NCI-H1092 treated with DMSO at 0.1 percent for 48 hours (cell line): ENCODE measurements at places on chromosomes 3 and 15.

- DNase-seq: no peak
These were observed 36.1 kb upstream of the CTXND1 start for GRCh38 chr15:80288131-80288530.

DNA sequence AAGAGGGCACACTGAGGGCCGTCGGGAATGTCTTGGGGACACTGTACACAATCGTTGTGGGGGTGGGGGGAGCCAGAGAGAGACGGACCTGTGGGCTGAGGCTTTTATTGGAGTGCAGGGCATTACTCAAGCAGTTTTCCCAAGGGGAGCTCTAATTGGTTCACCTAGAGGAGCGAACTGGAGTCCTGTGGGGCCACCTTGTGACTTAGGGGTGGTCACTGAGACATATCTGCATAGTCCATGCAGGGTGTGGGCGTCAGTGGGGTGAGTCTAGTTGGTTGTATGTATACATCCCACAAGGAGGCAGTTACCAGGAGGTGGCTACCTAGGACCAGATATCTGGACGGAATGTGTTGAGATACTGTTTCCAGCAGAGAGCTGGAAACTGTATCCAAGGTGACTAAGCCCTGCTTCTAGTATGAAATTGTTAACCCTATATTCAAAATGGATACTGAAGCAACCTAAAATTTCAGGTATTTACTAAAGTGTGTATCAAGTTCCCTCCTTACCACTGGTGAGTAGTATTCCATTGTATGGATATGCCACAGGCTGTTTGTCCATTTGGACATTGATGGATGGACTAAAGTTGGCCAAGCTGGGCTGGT, 2.6 kb upstream of the PIGZ start:
- DNase-seq: no peak

- DNase-seq: no peak
These were observed 845.0 kb upstream of the NECTIN3 start for GRCh38 chr3:110226645-110227044.

DNA sequence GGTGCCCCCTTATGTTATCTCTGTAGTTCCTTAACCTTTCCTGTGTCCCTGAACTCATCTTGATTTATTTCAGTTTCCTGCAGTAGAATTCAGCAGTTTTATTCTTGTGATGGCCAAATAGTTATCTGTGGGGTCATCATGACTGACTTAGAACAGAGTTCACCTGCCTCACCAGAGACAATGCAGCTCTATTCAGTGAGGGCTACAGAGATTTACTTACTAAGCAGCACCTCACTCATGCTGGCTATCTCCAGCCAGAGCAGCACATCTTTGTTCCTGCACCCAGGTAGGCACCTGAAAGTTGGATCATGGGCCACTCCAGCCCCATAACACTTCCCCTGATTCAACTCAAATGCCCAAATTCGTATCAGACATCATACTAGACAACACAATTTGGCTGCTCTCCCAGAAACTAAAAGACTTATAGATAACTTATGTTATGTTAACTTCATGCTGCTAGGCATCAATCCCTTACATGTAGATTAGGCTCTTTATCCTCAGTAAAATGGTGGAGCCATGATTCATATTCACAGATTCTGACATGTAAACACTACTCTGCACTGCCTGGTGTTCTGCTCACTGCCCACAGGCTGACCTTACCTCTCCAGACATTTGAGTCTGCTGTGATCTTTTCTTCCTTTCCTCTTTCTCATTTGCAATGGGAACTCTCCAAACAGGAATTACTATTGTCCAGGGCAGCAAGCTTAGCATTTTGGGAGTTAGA, 9.3 kb upstream of the GOLGB1 start:
- DNase-seq: no peak

- DNase-seq: no peak
These were observed 202.2 kb upstream of the CMC1 start for GRCh38 chr3:28039234-28039633.

DNA sequence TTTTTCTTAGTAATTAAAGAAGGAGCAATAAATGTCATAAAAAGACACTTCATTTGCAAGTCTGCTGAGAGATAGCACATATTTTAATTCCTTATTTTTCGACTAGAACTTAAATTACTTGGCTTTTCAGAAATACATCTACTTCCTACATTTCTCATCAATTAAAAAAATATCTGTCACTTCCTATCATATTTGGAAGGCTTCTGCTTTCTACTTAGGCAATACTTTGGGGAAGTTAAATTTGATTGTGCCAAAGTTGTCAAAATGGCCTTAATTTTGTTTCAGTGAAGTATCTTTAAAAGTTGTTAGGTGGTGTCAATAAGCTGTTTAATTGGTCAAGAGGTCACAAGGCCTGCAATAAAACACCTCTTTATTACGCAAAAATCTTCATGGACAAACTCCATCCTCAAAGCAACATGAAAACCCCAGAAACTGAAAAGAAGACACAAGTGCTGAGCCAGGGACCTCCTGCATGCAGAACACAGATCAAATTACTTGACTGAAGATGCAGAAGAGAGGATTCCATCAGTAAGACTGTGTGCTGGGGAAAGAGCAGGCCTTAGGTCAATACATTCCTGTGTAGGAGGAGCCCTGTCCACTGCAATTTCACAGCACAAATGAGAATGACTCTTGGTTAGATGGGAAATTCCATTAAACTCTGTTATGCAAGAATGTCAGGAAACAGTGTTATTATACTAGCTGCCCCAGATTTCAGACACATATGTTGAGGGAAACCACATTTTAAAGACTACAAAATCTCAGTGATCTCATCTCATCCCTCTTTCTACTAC, 48.0 kb upstream of the FSTL1 start:
- DNase-seq: no peak

- DNase-seq: no peak
These were observed 37.6 kb upstream of the EPHA6 start for GRCh38 chr3:96776818-96777217.

GRCh38 chr3:51706021-51706485, 815 bp upstream of the GRM2 start:
- DNase-seq: no peak

GRCh38 chr3:140292684-140293083, 357.7 kb downstream of the CLSTN2 start:
- peak; percentile 14 for DNase-seq

GRCh38 chr3:52441091-52441771, 3.7 kb downstream of the SEMA3G start:
- DNase-seq: no peak

- no peak for DNase-seq
These were observed 112.0 kb downstream of the LIPC start for GRCh38 chr15:58543664-58544335.

GRCh38 chr15:38997841-38998240, 433.2 kb upstream of the RASGRP1 start:
- no peak for DNase-seq

- no peak for DNase-seq
These were observed 69.5 kb upstream of the EPHB3 start for GRCh38 chr3:184491867-184492615.

DNA sequence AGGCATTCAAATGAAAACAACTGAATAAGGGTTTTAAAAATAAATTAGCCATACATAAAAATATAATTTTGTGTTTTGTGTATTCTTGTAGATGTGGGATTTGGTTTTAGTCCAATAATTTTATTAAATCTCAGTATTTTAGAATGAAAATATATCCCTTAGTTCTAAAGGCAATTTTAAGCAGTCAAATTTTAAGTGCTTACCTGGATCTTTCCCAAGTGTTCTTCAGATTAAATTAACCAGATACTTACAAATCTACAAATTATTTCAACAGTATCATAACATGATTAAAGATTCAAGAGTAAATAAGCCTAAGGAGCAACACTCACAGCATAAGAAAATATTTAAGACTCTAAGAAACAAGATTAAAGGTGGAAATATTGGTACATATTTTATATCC, 275.0 kb upstream of the RBMS3 start:
- no peak for DNase-seq

DNA sequence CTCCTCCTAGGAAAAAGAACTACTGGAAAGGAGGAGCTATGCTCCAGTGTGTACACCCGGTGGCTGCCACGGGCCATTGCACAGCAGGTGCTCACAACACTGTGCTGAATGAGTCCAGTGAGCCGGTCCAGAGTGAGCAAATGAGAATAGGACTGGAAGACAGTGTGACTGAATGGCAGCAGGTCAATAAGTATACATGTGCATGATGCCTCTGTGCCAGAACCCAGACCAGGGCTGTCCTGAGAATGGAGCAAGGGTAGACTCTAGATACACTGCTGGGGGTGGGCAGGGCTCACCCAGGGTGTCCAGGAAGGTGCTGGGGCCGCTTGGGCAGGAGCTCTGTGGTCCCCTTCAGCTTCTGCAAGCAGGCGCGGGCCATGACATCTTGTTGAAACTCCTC, 8.3 kb downstream of the POLG start:
- DNase-seq: peak; percentile 11

- no peak for DNase-seq
These were observed 23.9 kb downstream of the PLXNB1 start for GRCh38 chr3:48405971-48406370.

DNA sequence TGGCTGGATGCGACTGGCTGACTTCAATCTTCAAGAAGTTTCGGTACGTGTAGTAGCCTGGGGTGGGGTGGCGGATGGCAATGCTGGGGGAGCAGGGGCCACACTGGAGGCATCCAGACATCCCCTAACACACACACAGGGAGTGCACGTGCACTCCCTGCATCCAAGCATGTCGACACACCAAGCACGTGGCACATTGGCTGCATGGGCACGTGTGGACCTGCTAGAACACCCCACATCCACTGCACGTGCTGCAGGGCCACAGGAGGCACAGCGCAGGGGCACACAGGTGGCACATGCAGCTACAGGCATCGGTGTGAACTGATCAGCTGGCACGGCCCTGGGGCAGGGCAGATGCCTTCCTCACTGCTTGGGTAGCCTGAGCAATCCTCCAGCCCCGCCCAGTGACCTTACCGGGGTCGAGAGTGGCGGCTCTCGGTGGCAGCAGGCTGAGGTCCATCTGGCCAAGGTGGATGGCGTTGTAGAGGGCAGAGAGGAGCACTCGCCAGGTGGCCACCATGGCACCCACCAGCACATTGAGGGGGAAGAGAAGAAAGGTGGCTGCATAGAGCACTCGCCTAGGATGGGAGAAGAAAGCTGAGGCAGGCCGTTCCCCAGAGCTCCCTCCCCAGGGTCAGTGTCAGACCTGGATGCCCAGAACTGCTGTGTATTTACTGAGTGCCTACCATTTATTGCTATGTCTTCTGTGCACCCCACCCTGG, 7.5 kb downstream of the ISLR start:
- no peak for DNase-seq

- peak; percentile 25 for DNase-seq
These were observed 36.8 kb upstream of the TSPAN3 start for GRCh38 chr15:77107531-77108355.

DNA sequence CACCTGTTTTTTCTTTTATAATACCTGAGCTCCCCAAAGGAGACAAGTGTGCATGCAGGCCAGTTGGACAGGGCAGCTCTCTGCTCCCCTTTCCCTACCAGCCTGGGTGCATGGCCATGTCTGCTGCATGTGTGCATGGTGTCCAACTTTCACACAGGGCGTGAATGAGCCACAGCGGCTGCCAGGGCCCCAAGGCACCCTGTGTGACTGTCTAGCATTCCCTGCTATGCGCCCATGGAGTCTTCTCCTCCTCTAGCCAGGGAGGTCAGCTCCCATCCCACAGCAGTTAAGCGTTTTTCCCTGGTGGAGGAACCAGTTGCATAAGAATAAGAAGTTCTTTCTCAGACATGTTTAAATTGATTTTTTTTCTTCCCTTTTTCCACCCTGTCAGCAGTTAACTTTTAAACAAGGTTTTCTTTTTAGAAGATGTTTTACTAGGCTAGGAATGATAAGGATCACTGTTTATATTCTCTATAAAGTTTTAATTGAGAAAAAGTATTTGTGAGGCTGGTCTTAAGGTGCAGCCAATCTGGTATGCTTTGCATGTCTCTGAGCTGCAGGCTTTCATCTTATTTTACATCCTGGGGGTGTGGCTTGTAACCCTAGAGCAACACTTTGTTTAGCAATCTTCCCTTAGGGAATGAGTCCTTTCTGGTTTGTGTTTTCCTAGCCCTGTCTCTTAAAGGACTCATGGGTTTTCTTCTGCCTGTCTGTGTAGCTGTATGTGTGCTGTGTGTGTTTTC, 20.5 kb upstream of the OR5H1 start:
- DNase-seq: no peak

DNA sequence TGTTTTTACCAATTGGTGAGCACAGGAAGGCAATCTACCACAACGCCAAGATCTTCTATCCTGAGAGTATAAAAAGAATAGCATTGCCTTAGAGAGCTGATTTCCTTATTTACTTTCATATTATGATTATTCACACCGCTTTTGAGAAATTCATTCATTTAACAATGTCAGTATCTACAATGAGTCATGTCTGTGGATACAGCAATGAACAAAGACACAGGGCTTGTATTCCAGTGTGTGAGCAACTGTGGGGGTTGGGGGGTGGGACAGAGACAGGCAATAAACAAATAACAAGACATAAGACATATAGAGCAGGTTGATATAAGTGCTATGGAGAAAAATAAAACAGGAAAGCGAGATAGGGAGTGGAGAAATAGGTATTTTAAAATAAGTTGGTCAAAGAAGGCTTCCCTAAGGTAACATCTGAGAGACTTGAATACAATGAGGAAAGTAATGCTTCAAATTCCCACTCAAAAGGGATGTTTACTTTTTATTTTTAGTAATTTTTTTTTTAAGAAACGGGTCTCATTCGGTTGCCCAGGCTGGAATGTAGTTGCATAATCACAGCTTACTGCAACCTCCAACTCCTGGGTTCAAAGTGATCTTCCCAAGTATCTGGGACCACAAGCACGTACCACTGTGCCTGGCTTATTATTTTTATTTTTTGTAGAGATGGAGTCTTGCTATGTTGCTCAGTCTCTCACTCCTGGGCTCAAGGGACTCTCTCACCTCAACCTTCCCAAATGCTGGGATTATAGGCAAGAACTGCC, 45.7 kb downstream of the PGBD4 start:
- no peak for DNase-seq

DNA sequence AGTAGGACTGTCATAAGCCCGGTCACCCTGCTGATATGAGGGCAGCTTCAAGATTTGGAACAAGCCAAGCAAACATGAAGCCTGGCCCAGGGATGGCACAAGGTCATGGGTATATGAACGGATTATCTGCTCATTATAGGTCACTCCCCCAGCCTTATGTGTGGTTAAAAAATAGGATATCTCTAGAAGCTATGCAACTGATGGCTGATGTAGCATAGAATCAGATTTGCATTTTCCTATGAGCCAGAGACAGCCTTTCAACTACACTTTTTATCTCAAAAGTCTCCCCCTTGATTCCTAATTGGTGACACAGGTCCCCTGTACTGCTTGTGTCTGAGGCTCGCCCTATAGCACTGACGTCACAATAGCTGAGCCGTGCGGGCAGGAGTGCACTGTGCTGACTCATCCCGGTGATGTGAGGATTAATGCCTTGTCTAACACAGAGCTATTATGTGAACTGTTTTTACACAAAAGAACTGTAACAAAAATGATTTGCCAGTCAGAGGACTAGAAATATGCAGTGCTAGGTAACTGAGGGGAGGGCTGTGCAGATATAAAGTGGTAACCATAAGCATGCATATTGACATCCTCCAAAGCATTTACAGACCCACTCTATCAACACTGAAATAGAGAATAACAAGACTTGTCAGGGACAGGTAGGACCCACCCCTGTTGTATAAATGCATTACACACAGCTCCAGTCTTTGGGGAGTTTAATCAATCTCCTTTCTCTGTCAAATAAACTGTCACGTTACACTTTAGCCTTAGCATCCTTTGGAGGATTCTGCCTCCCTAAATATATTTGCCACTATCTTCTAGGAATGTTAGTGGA, 204.9 kb downstream of the TIGIT start:
- no peak for DNase-seq

- DNase-seq: no peak
These were observed 29.6 kb upstream of the RBP2 start for GRCh38 chr3:139505829-139506386.

GRCh38 chr15:45146405-45146804, 16.6 kb downstream of the DUOX1 start:
- DNase-seq: no peak
